ENCODE measurements at places on chromosomes 6 and 20.

DNA sequence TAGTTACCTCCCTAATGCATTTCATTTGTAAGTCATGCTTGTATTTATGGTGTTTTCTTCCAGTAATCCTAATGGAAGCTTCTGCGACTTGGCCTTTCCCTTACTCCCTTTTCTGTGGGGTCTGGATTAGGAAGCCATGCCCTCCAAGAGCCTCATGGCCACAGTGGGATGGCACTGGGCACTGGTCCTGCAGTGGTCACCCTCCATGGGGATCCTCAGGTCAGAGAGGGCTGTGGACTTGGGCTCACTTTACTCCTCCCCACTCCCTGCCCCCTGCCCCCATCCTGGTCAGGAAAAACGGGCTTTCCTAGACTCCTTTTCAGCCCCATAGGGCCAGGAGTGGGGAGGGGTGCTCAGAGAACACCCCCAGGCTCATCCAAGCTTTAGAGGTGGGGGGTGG, 49.9 kb downstream of the EBF4 start:
- DNase-seq: no peak

GRCh38 chr20:51286758-51287157, 255.8 kb downstream of the NFATC2 start:
- no peak for DNase-seq

- DNase-seq: no peak
Observed at GRCh38 chr6:99563056-99563723, 5.3 kb downstream of the CCNC start.

- DNase-seq: no peak
Observed at GRCh38 chr6:125612345-125612846, 137.0 kb upstream of the HEY2 start.

DNA sequence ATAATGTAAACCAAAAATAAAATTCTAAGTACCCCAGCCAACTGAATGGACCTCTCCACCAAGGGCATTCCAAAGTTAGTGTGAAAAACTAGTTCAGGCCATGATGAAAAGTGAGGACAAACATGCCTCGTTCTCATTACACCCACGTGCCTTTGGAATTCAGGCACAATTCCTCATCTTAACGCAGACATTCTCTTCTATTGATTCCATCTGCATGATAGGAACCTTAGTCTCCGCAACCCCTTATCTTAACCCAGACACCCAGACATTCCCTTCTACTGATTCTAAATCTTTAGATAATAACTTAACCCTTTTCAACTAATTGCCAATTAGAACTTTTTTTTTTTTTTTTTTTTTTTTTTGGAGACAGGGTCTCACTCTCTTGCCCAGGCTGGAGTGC, 7.6 kb upstream of the SERPINB6 start:
- DNase-seq: no peak

- DNase-seq: no peak
Observed at GRCh38 chr6:145727817-145728388, 7.4 kb downstream of the EPM2A start.

DNA sequence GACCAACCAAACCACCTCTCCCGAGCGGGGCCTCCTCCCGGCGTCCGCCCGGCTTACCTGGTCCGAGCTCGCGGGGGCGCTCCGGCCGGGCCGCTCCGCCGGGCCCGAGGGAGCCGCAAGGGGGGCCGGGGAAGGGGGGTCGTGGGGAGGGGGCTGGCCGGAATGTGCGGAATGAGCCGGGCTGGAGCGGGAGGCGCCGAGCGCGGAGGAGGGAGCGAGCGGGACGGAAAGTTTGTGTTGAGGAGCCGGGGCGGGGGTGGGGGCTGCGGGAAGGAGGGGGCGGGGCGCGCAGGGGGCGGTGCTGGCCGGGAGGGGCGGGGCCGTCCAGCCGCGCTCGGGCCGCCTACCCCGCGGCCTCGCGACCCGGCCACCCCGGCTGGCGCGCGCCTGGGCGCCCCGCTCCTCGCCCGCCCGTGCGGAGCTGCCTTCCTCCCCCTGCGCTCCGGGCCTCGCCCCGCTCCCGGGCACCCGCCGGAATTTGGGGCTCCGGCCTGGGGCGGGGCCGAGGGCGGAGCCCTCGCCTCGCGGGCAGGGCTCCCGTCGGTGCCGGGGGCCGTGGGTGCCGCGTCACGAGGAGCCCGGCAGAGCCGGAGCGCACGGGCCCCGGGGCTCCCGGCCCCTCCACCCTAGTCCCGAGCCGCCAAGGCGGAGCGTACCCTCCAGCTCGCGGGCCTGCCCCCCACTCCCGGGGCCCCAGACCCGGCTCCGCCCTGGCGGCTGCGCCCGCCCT, at the start of gene TEAD3:
Gene TEAD3, minus strand, starts transcription at position 239 of the 730 bp plus-strand sequence.
- DNase-seq: peak; percentile 31

- DNase-seq: no peak
Observed at GRCh38 chr6:122652431-122652830, 42.2 kb downstream of the PKIB start.

DNA sequence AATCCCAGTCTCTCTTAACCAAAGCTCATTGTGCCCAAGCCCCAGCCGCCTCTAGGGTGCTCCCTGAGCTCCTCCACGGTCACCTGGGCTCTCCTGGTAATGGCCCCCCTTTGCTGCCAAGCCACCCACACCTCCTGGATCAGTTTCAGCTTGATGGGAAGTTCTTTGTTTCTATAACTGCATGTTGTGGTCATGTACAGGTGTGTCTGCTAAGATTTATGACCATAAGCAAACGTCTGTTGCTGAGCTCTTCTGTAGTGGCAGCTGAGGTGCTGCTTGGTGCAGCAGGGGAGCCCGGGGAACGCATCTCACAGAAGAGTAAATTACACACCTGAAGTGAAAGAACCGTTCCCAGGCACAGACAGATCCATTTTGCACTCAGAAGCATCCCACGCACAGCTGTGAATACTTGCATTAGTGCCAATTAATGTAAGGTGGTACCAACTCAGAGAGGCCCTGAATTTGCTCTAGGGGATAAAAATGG, 194.6 kb upstream of the ARID1B start:
- no peak for DNase-seq

DNA sequence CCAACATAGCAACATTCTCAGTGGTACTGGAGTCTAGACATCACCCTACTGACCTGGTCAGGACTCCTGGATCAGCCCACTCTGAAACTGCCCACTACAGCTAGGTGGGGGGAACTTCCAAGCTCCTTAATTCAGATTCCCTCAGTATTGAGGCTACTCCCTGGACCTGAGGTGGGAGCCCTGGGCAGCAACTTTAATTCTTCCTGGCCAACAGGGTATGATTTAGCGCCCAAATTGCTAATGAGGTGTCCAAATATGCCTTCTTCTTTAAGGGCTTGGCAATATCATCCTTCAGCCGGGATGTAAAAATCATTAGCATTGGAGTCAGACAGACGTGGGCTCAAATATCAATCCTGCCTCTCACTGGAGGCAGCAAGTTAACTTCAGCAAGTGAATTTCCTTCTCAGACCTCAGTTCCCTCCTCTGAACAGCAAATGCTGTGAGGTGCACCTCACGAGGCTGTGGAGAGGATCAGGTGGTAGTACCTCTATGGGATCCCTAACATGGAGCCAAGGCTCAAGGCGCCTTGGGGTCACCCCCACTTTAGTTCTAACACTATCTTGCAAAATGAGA, 27.6 kb downstream of the NEDD9 start:
- DNase-seq: no peak

GRCh38 chr6:166500246-166500645, 86.2 kb downstream of the RAMACL start:
- DNase-seq: no peak

GRCh38 chr20:58652606-58653294, 1.7 kb downstream of the STX16 start:
- DNase-seq: no peak

DNA sequence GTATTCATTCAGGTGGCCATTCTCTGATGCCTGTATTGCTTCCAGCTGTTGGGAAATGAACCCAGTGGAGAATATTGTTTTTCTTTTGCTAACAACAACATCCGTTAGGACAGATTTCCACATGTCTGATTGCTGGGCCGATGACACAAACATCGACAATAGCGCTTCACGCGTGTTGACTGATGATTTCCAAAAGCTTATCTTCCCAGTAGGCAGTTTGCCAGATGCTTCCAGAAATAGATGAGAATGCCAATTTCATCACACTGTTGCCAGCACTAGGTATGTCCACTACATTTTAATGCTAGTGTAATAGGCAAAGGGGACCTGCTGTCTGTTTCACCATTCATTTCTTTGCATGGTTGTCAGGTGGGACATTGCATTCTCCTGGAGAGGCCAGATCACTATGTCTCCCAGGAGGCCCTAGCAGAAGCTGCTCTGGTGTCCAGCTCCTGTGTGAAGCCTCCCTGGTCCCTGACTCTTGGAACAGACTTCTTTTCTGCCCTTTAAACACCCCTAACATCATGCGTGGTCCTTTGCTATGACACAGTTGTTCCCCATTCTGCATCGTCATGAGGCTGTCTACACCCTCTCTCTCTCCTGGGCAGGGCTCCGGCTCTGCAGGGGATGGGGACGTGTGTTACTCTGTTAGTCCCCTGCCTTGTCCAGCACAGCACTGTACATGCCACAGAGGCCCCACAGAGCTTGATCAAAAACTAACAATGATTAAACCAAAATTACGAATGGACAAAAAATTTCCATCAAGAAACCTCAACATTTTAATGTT, 181.6 kb downstream of the CDH26 start:
- DNase-seq: no peak

- no peak for DNase-seq
Observed at GRCh38 chr6:88695937-88696336, 267.5 kb downstream of the RNGTT start.

GRCh38 chr20:13458860-13459451, 179.8 kb downstream of the TASP1 start:
- no peak for DNase-seq

DNA sequence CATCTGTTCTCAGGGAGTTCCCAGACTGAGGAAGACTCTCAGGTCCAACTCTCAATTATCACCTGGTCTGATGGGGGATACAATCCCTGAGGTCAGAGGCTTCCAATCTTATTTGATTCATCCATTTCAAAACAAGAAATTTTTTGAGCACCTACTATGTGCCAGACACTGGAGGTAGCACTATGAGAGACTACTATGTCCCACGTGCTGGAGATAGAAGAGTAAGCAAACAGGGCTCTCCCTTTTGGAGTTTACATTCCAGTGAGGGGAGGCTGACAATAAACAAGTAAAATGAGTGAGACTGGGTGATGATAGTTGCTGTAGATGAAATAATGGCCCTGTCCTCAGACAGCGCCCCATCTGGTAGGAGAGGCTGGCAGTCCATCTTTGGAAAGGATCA, 16.5 kb downstream of the TMEM151B start:
- DNase-seq: no peak

DNA sequence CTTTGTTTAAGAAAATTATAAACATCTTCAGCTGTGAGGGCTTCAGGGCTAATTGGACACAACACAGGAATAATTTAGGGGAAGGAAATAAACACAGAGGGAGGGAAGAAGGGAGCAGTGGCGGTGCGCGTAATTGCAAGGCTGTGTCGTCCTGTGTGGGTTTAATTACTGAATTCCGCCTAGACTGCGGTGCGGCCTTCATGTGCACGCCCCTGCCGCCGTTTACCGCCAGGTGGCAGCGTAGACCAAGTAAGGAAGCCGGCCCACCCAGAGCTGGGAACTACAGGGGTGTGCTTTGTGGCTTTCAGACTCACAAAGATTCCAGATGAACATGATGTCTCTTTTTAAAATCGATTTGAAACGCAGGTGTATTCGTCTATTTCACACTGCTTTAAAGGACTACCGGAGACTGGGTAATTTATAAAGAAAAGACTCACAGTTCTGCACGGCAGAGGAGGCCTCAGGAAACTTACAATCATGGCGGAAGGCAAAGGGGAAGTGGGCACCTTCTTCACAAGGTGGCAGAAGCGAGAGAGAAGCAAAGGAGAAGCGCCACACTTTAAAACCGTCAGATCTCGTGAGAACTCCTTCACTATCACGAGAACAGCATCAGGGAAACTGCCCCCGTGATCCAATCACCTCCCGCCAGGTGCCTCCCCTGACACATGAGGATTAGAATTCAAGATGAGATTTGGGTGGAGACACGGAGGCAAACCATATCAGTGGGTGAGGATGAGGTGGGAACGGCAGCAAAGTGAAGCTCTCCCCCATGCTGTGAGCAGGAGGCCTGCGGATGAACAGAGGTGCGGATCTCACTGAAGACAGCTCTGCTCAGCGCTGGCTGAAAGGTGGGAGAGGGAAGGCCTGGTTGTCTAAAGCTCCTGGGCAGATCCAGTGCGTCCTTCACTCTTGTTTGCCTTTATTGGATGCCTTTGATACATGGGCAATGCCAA, 222.0 kb upstream of the PDE10A start:
- peak; percentile 67 for DNase-seq

DNA sequence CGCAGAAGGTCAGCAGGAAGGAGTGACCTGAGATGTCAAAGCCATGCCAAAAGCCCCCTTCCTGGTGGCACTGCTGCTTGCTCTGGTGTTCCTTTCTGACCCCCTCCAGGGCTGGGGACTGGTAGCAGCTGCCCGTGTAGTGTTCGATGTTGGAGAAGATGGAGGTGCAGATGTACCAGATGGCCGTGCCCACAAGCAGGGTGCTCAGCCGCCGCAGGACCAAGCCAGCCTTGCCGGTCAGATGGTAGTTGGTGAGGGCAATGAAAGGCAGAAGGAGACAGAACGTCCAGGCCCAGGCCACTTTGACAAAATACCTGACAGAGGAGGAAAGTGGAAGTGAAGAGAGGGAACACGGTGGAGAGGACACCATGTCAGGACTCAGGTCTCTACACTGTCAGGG, 4.1 kb downstream of the FITM2 start:
- no peak for DNase-seq

GRCh38 chr6:150788089-150788488, 77.4 kb upstream of the MTHFD1L start:
- no peak for DNase-seq

DNA sequence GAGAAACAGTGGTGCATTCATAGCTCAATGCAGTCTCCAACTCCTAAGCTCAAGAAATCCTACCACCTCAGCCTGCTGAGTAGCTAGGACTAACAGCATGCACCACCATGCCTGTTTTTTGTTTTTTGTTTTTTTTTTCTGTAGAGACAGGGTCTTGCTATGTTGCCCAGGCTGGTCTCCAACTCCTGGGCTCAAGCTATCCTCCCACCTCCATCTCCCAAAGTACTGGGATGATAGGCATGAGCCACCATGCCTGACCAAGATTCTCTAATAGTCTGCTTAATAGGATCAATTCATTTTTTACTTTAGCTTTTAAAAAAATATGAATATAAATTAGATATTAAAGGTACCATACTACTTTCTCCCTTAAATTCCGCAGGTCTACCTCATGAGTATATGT, 152.3 kb upstream of the BEND3 start:
- DNase-seq: no peak

- no peak for DNase-seq
Observed at GRCh38 chr20:59159493-59160376, 3.9 kb upstream of the ZNF831 start.

DNA sequence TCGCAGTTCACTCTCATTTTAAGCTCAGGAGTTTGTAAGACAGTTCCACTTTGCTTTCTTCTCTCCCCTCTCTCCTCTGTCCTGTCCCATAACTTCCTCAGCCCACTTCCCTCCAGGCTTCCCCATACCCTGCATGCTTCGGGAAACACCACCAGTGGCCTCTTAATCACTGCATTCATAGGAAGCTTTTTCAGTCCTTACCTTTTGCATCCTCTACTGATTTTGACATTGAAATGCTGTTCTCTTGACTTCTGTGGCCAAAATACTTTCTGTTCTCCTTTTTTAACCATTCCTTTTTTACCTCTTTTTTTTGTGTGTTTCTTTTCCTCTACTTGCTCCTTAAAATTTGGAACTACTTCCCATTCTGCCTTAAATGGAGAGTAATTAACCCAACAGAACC, 69.7 kb downstream of the HIVEP1 start:
- no peak for DNase-seq

- DNase-seq: no peak
Observed at GRCh38 chr6:122151066-122151465, 248.4 kb upstream of the HSF2 start.
